NCI-H526 (cell line): ENCODE measurements at places on chromosomes 6 and 20.

- DNase-seq: no peak
Measured at GRCh38 chr6:106466211-106466610, 105.7 kb downstream of the CRYBG1 start.

DNA sequence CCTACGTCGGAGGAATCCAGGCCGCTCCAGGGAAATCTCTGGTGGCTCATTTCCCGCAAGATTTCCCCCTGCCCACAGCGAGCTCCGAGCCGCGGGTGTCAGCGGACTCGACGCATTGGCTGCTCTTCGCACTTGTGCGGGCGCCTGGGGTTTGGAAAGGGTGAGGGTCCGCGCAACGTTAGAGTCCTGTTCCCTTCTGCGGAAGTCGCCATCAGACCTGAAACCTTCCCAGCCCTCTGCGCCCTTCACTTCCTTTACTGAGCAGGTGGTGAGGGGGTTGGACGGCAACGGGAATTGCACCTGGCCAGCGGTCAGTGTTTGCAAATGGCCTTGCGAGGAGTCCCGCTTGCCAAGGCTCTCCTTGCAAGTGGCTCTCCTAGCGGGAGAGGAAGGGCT is 8.4 kb downstream of the PAX1 start:
- DNase-seq: no peak

DNA sequence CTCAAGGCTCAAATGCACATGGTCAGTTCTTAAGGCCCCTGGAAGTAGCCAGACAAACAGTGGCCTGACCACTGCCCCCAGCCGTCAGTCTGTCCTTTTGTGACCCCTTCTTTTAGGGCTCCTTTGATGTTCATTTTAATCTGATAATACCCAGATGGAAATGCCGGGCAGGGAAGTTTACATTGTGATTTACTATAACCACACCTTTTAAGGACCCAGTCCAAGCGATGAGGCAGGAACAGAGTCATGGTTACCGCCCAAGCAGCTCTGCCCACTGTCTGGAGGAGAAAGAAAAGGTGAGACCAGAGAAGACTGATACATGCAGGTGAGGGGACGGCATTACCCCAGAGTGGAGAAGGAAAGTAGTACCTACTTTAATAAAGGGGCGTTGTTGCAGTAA is 110.6 kb downstream of the PLEKHG1 start:
- no peak for DNase-seq

DNA sequence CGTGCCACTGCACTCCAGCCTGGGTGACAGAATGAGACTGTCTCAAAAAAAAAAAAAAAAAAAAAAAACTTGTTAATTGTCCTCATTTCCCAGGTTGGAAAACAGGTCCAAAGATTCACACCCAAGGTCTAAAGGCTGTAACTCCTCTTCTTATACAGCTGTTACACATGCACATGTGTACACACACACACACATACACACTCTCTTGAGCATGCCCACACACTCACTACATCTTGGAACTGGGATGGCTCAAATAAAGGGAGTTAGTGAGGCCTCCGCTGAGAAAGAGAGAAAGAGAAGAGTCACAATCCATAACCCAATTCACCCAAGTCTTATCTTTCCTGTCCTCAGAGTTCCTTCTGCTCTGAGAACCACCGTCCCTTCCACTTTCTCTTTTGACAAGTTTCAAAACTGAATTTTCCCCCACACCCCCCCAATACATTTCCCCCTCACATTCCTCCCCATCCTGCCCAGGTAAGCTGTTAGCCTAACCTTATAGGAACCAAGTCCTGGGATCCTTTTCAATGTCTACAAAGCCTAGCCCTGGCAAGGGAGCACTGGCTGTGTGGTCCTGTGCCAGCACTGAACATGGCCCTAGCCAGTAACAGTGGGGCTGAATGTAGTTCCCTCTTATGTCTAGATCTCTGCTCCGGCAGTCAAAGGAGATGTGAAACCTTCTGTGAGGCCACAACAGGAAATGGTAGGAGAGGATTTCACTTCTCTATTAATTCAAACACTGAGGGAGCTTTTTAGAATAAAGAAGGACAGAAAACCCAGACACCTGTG is 3.2 kb upstream of the HLA-DMB start:
- no peak for DNase-seq

GRCh38 chr20:41678799-41679198 is 60.6 kb upstream of the CHD6 start:
- DNase-seq: no peak

GRCh38 chr6:94769197-94769596 is 808.1 kb upstream of the MANEA start:
- no peak for DNase-seq

DNA sequence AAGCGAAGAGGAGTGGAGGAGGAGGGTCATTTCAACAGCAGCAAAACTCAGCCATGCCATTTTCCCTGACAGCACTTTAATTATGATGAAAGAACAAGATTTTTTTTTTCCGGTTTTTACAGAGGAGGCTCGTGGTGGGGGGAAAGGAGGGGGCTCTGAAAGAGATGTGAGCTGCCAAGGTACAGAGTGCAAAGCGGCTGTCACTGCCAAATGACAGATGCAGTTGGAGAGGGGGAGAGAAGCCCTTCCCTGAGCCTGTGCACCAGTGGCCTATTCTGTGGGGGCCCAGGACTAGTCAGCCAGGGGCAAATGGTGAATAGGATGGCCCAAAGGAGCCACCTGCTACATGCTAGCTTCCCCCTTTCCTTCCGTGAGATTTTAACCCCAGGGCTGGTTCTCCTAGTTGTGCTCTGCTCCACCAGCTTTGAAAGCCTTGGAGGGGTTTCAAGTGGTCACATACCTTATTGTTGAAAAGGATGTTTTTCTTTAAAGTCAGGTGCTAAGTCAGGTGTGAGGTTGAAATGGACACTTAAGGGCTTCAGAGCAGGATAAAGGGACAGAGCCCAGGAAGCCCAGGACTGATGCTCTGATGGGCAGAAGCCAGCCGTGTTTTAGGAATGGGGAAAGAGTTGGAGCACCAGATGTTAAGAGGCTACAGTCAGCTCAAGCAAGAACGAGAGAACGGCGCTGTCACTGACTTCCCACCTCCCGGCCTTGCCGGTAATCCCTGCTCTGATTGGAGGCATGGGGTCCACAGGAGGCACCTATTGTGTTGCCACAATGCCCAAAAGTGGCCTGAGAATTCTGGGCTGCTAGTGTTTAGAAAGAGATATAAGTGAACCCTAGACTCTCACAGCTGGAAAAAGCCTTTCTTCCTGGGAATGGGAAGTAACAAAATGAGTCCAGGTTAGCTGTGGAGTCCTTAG is 24.8 kb downstream of the GNAS start:
- no peak for DNase-seq

- no peak for DNase-seq
Measured at GRCh38 chr20:20391766-20392165, 23.9 kb downstream of the INSM1 start.

DNA sequence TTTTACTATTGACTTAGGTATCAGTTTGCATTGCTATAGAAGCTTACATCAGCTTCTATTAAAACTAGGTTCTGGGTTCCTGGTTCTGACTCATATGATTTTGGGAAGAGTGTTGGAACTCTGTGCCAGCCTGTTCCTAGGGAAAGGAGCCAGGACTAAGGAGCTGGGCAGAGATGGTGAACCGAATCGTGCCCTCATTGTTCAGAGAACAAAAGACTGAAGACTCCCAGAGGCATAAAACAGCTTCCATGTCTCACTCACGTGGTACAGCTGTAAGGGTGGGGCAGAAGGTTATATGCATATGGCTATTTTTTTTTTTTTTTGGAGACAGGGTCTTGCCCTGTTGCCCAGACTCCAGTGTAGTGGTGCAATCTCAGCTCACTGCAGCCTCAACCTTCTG is 89.1 kb upstream of the THBS2 start:
- no peak for DNase-seq

DNA sequence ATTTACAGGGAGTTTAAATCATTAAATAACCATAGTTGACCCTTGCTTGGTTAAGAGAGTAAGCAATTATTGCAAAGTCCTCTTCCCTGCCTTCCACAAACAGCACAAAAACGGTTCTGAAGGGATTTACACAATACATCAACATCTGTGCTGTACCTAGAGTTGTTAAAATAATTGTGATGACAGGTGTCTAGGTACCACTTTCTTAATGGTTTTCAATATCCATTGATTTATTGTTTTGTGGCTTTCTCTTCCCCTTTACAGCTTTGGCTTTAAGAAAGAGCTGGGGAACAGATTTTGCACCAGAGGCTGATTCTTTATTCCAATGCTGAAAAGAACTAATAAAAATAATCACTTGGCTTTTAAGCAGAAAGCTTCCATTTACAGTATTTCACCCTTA is 598 bp upstream of the SOX4 start:
- DNase-seq: no peak

DNA sequence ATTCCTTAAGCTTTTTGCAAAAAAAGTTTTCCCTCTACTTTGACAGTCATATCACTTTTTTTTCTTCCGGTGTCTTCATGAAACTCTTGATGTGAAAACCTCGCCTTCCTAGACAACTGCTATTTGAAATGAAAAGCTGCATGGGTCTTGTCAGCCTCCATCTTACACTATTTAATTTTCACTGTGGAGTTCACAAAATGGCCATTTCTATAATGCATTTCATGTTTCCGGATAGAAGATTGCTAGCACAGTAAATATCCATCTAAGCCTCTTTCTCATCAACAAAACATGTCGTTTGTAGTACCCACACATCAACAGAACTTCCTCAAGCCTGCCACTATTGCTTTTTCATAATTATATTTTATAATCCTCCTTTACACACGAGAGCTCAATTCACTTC is 204.9 kb upstream of the ID4 start:
- no peak for DNase-seq

- DNase-seq: no peak
Measured at GRCh38 chr6:144075875-144076274, 19.5 kb downstream of the SF3B5 start.

- no peak for DNase-seq
Measured at GRCh38 chr6:136710877-136711552, 81.3 kb downstream of the MAP3K5 start.

- DNase-seq: peak; percentile 18
Measured at GRCh38 chr6:3252369-3252768, 6.4 kb upstream of the PSMG4 start.

- peak; percentile 16 for DNase-seq
Measured at GRCh38 chr6:18330548-18331081, 56.5 kb upstream of the RNF144B start.

DNA sequence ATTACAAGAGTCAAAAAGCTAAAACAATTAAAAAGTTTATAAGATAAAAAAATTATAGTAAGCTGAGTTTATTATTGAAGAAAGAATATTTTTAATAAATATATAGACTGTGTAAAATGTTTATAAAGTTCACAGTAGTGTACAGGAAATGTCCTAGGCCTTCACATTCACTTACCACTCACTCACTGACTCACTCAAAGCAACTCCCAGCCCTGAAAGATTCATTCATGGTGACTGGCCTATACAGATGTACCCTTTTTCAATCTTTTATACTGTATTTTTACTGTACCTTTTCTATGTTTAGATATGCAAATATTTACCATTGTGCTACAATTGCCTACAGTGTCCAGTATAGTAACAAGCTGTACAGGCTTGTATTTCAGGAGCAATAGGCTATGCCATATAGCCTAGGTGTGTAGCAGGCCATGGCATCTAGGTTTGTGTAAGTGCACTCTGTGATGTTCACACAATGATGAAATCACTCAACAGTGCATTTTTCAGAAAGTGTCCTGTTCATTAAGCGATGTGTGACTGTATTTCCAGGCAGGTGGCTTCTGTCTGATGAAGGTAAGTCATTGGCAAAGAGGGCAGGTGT is 130.2 kb downstream of the BTBD3 start:
- DNase-seq: peak; percentile 33

DNA sequence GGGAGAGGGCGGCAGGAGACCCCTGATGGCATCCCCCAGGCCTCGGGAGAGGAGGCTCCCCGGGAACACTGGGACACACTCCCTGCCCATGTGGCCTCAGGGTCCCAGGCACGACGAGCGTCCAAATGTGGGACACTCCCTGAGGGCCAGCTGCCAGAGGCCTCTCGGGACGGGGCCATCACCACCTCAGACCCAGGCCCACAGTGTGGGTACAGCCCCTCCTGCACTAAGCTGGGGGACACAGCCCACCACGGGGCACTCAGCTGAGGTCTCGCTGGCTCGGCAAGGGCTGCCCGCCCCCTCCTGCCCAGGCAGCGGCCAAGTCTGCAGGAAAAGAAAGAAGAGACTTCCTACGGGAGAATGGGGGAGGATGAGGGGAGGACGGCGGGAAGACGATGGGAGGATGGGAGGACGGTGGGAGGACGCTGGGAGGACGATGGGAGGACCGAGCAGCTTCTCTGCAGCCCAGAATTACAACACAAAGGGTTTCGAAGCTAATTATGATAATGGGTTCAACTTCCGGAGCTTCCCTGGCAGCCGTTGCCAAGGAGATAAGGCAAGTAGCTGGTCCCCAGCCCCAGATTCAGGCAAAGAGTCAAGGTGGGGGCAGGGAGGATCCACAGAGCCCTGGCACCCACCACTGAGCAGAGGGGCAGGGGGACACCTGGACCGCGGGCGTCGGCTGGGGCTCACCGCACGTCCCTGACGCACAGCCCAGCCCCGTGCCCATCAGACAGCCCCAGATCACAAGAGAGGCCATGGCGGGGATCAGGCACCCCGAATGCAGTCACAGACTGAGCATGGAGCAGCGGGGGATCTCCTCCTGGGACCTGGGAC is 17.5 kb downstream of the KCNQ2 start:
- DNase-seq: peak; percentile 72

- DNase-seq: no peak
Measured at GRCh38 chr6:157891544-157892362, 68.7 kb downstream of the SNX9 start.

DNA sequence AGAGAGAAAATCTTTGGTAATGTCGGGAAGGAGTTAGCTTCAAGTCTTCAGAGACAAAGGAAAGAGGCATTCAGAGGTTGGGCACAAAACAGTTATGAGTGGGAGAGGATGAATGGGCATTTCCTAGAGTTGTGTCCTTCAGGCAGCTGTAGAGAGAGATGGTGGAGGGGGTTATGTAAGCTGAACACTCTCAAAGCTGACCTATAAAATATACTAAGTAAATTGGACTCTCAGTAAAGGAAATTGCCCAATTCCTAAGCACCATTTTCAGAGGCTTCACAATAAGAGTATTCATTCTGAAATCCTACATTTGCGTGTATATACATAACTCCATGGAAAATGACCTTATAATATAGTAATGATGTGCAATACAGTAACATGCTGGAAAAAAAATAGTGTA is 161.2 kb downstream of the KCNQ5 start:
- DNase-seq: no peak

GRCh38 chr6:40819182-40819834 is 219.7 kb downstream of the UNC5CL start:
- no peak for DNase-seq
